Naive B cell (primary cell): ENCODE measurements at places on chromosomes 4 and X. TPM values are rescaled to one million over a fixed set of nuclear protein-coding genes. Genes with fewer than 3 reads are reported as not detected.

Gene POU4F2
- polyA plus RNA-seq: not detected

Gene IL3RA
- 5.8 TPM for polyA plus RNA-seq

DNA sequence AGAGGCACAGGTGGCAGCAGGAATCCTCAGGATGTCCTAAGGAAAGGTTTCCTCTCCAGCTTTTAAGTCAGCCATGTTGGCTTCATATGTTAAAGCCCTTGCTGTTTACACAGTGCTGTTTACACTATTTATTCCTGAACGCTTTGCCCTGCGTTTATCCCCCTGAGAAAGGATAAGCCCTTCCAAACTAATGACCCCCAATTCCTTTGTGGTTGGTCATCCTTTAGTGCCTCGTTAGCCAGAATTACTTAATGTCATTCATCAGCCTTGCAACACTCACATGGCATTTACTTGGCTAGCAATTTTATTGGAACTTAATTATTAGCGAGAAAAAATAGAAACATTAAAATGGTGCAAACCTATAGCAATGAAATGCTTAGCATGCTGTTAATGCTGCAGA lies 23.8 kb downstream of the VCX2 start:
- H3K27me3 ChIP-seq: no peaks in the 10 kb centered on the region
- H3K4me1 ChIP-seq: no peaks in the 10 kb centered on the region
- no peak overlapping the region for H3K4me3 ChIP-seq
- H3K27ac ChIP-seq: no peak overlapping the region
- peaks cover 9% of the 10 kb centered on the region for H3K36me3 ChIP-seq
- DNase-seq: no peak

DNA sequence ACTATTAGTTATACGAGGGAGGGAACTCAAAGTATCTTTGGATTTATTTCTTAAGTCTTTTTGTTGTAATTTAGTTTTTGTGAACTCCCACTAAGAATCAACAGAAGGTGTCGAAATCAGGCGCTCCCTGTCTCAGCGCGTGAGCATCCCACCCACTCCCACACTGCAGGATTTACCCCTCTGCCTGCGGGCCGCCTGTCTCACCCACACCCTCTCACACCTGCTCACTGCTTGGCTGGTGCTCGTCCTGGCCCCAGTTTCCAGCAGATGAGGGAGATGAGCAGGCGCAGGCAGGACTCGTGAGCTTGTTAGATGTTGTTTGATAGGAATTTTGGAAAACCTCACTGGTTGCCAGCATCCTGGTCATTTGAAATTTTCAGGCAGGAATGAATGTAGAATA lies 20.8 kb upstream of the HGFAC start:
- DNase-seq: no peak
- no peaks in the 10 kb centered on the region for H3K4me1 ChIP-seq
- no peak overlapping the region for H3K27ac ChIP-seq
- no peaks in the 10 kb centered on the region for H3K36me3 ChIP-seq
- H3K27me3 ChIP-seq: no peaks in the 10 kb centered on the region

GRCh38 chr4:182177166-182177565 lies 66.0 kb upstream of the TENM3 start:
- H3K36me3 ChIP-seq: no peaks in the 10 kb centered on the region
- H3K27ac ChIP-seq: no peak overlapping the region
- no peak for DNase-seq
- no peak overlapping the region for H3K4me3 ChIP-seq
